ENCODE measurements at places on chromosomes 16 and 17.
A peak's percentile ranks its signal among the peaks of the same experiment; 100 is the strongest.

DNA sequence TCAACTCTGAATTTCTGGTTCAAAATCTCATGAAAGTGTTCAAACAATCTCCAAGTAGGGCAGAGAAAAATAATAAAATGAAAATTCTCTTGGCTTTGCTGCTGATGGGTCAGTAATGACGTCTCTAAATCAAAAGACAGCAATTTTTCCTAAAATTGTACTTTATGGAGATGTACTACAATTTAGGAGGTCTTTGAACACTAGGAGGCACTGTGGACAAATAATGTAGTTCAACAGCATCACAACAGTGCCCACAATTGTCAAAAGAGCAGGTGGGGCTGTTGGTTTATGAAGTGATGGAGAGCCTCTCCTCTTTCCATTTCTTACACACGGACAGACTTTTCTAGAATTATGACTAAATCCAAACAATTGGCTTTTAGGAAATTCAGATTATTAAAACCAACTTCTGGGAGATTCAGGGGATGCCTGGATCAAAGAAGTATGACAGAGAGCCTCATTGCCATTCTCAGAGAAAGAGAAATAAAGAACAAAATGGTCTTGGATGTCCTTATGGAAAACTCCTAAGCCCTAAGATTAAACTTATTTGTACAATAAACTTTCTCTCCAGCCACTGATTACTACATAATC is 23.8 kb downstream of the EZH1 start:
- peak; percentile 53 for ATAC-seq

GRCh38 chr16:74480150-74481029 is 59.1 kb upstream of the CLEC18B start:
- peak; percentile 98 for ATAC-seq

DNA sequence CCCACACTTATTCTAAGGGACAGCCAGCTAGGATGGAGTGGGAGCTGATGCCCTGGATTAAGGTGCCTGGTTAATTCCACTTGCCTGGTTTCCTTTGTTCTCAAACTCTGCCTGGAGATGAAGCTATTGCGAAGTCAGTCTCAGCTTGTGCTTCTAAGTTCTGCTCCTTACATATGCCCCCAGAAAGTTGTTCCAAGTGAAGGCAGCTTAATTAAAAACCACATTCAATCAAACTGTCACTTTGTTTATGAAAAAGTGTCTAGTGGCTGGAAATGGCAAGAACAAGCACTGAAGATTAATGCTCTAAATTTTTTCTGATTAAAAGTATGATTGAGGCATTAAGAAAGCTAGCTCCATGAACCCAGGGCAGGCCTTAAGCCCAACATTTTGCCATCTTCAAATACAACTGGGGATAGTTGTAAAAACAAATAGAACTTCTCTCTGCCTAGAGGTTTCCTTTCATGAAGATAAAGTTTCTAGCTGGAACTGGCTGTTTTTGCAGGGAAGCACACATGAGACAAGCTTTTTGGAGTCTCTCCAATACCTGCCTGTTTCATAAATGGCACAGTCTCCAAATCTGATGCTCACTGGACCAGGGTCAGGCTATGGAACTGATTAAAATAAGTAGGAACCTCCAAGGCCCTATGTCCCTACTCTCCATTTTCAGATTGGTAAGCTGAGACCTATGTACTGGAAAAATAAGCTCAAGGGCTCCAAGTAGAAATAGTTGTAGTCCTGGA is 100.9 kb downstream of the GRIN2A start:
- ATAC-seq = peak; percentile 11

DNA sequence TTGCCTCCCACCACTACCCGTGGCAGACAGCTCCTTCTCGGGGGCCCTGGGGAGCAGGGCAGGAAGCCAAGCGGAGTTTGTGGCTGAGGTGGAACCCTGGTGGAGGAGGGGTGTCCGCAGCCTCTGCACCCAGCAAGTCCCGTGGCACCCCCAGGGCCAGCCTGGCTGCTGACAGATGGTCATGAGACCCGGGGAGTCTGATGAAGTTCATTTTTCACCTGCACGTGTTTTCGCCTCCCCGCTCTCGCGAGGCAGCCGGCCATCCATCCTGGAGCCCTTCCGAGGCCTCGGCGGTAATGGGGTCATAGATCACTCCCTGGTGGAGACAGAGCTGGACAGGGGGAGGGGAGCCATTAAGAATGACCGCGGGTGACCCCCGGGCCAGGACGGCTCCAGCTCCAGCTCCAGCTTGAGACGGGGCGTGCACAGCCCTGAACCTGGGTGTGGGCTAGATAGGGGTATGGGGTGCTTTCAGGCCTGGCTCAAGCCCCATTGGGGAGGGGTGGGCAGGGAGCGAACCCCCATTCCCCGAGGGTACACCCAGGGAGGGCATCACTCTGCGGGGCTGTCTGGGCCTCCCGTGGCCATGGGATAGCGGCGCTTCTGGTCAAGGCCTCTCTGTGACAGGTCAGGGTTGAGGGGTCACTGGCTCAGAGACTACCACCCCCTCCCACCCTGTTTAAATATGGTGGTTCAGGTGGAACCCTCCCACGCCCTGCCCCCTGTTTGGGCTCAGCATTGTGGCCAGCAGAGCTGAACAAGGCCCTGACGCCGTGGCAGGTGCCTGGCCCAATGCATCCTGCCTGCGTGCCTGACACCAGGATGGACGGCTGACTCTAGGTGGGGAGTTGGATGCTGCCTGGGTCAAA is 227.4 kb upstream of the GSE1 start:
- no peak for ATAC-seq

DNA sequence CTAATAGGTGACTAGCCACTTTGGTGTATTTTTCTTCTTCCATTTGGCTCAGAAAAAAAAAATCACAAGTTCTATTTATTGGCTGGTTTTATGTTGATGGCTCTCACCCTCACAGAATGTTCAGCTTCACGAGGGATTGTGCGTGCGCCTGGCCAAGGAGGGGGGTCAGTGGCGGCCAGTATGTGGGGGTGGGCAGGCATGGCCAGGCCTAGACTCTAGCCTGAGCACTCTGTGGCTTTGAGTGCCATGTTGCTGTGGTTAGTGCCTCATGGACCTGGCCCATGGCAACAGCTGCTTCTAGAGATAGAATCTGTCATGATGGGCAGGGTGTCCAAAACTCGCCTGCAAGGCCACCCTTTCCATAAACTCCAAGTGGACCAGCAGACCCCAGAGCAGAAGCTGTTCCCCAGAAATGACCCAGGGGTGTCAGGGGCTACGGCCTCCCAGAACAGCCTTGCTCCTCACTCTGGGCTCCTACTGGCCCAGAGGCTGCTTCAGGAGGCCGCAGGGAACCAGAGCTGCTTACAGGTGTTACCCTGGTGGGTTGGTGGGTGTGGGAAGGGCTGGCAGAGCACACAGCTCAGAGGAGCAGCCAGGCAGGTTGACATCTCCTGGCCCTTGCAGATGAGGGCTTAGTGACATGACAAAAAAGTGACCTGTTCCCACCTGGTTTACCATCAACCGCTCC is 124.9 kb downstream of the SOCS1 start:
- peak; percentile 43 for ATAC-seq

DNA sequence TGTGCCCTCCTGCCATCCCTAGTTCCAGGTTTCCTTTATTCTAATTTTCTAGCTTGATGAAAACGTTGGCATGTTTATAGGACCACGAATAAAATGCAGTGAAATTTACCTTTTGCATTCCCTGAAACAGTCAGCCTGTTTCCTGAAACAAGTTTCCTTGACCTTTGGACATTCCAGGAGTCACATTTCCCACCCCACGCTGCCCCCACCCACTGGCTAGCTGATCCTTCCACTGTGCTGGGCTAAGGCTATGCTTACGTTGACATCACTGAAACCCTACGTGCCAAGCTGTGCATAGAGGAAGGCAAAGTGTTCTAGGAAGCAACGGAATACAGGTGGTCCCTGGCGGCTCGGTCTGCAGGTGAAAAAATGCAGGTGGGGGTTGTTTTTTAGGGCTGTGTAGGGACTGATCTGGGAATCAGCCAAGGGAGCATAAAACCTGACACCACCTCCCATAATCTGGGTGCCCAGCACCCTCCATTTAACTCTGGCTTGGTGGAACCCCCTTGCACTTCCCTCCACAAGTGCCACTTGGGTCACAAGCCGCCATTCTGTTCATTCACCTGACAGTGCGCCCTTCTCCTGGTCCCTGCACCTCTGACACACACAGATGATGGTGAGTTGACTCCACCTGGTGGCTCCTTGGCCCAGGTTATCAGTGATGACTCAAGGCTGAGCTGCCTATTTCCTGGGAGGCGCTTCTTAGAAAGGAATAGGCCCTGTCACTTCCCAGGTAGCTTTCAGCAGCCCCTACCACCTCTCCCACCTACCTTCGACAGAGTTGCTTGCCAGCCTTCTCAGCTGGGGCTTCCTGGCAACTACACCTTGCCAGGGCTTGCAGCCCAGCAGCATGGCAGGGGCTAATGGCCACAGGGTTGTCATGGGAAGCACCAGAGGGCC is 83.7 kb downstream of the N4BP1 start:
- no peak for ATAC-seq

GRCh38 chr16:64615630-64616280 is 506.1 kb downstream of the CDH11 start:
- peak; percentile 87 for ATAC-seq

DNA sequence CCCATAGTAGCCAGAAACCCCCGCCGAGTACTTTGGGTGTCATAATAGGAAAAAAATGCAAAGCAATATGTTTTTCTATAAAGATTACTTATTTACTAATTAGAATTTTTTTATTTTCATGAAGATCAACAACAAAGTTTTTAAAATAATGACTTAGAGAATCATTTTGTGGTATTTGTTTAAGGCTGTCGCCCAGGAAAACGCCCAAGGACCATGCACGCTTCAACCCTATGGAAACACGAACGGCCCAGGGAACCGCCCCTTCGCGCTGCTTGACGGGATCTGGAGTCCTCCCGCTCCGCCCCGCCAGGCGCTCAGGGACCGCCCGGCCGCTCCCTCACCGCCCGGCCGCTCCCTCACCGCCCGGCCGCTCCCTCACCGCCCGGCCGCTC is 408 bp upstream of the KPNA2 start:
- ATAC-seq = peak; percentile 81
